ENCODE measurements at places on chromosomes 5 and 9.

- DNase-seq = no peak
These were observed 45.7 kb downstream of the DUSP1 start for GRCh38 chr5:172725273-172725672.

GRCh38 chr5:174501461-174502069 is 222.8 kb upstream of the MSX2 start:
- DNase-seq = no peak

GRCh38 chr5:178786859-178787499 is 56.5 kb upstream of the ZNF354A start:
- peak; percentile 89 for DNase-seq

GRCh38 chr9:106728860-106729259 is 134.1 kb upstream of the ZNF462 start:
- no peak for DNase-seq

DNA sequence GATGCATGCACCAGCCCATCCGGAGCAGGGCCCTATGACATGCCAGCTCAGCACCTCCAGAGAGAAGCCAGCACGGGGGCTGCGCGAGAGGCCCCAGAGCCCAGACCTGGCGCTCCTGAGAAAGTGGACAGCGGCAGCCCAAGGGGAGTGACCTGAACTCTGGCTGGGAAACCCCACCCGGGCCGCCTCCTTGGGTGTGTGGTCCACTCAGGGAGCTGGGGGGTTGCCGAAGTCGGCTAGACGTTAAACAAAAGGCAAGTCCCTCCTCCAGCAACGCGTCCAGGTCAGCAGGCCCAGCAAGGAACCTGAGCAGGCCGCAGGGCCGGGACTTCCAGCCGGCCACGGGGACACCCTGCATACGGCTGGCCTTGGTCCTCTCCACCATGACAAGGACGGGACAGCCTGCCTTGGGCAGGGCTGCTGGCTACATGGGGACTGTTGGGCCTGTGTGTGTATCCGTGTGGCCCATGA is 35.7 kb downstream of the NACC2 start:
- DNase-seq = no peak

DNA sequence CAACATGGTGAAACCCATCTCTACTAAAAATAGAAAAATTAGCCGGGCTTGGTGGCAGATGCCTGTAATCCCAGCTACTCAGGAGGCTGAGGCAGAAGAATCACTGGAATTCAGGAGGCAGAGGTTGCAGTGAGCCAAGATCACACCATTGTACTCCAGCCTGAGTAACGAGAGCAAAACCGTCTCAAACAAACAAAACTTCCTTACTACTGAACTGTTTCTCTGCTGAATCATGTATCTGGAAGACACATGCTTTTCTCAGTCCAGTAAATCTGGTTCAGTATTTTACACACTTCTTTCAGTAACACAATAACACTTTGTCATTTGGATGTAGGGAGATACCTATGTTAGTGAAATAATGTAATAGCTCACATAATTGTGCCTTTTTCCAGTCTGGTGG is 7.9 kb downstream of the TRMT10B start:
- no peak for DNase-seq

- no peak for DNase-seq
These were observed 24.0 kb downstream of the FOXD1 start for GRCh38 chr5:73424556-73424977.

GRCh38 chr9:99401680-99402504 is 179.8 kb downstream of the SEC61B start:
- DNase-seq = no peak

DNA sequence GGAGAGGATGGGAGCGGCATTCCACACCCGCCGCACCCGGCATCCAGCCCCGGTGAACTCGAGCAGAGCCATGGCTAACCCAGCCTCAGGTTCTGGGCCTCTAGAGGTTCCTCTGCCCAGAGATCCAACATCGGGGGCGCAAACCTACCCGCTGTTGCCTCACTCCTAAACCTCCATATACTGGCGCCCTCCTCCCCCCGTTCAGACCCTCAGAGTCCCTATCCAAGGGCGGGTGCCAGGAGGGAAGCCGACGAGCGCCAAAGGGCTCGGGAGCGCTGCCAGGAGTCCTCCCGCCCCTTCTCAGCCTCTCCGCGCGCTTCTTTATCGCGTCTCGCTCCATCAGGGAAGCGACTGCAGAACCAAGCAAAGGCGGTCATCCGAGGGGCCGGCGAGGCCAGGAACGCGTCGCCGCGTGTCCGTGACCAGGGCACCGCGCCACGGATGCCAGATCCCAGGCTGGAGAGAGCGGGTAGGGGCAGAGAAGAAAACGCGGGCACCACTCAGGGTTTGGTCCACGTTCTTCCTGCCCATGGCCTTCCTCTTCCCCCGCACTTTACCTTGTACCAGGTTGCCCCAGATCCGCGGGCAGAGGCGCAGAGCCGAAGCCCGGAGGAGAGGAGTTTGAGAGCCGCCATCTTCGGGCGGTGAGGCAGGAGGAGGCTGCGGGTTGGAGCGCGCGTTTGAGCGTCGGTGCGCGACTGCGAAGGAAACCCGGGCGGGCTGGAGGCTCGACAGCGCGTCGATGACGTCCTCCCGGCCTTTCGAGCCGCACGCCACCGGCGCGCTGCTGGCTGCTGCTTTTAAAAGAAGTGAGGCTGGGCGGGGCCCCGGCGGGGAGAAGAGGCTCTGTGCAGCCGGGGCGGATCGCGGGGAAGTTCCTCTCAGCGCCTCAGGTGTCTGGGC is at the start of gene OXCT1:
TSS of gene OXCT1 (minus strand) at position 702 of the 903 bp plus-strand sequence. CDS start at position 635, 67 bp downstream.
- peak; percentile 82 for DNase-seq

GRCh38 chr5:145937432-145938250 is 1.3 kb downstream of the SH3RF2 start:
- peak; percentile 64 for DNase-seq

GRCh38 chr9:132370592-132370991 is 15.8 kb upstream of the SETX start:
- no peak for DNase-seq

DNA sequence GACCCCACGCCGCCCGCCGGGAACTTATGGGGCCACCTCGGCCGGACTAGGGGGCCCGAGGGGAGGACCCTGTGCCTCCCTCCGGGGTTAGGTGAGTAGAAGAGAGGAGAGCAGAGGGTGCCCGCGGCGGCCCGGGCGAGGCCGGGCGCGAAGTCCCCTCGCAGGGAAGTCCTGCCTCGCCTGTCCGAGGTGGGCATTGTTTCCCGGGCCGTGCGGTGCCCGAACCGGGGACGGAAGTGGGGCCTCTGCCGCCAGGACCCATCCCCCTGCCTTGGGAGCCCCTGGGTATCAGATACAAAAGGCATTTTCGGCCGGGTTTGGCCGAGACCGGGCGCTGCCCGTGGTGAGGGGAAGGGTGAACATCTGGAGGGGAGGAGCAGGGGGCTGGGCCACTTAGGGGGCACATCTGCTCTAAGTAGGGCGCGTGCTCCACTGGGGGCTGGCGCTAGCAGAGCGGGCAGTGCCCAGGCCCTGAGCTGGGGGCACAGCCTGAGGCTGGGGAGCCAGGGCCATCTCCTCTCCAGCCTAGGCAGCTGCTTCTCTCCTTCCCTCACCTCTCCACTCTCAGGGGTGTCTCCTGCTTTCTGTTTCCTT is 48.2 kb downstream of the DAB2IP start:
- DNase-seq = no peak

GRCh38 chr5:32462618-32463017 is 18.1 kb upstream of the ZFR start:
- DNase-seq = no peak

GRCh38 chr5:170437621-170438375 is 48.6 kb upstream of the KCNMB1 start:
- no peak for DNase-seq

DNA sequence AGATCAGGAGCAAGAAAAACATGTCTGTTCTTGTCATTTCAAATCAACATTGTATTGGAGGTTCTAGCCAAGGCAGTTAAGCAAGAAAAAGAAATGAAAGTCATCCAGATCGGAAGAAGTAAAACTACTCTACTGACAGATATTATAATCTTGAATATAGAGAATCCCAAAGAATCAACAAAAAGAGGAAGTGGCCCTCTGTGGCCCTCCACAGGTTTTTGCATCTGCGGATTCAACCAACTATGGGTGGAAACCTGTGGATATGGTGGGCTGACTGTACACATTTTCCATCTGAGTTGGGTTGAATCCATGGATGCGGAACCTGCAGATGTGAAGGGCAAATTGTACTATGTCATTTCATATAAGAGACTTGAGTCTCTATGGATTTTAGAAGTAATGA is 35.1 kb downstream of the GAS1 start:
- no peak for DNase-seq

GRCh38 chr9:127566351-127567001 is 45.6 kb upstream of the STXBP1 start:
- no peak for DNase-seq

DNA sequence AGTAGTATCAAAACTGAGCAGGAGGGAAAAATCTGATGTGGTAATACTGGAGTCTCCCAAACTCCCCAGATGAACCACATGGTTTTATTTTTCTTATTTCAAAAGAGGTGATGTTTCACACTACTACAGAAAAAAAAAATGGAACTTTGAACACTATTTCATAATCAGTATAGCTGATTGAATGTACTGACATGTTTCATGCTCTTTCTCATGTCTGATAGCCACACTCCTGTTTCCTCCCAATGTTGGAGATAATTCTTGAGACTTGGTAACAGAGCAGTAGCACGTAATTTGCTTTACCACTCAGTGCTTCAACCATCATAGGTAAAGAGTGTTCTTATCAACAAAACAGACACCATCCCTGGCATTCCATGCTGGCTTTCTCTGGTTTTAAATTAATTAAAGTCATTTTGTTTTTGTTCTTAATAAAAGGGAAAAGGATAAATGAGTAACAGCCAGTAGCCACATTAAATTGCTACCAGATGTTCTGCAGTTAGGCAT is 85.2 kb downstream of the MUSK start:
- DNase-seq = no peak

GRCh38 chr9:36166168-36166927 is 2.8 kb upstream of the CCIN start:
- DNase-seq = peak; percentile 87

- no peak for DNase-seq
These were observed 97.8 kb downstream of the STK32A start for GRCh38 chr5:147332658-147333057.

- DNase-seq = no peak
These were observed 39.9 kb upstream of the IL17B start for GRCh38 chr5:149418910-149419531.

DNA sequence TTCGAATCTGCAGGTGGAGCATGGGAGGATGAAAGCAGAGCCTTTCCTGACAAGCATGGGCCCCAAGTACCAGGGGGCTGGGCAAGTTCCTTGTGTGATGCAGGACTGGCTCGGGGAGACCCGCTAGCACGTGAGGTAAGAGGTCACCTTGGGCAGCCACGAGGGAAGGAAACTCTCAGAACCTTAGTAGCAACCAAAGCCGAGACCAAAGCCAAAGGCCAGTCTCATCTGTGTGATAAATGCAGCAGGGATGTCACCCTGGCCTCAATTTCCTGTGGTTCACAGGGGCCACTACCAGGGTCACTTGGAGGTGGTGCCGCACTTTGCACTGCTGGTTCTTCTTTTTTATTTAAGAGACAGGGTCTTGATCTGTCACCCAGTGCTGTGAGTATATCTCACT is 39.5 kb downstream of the PRRT1B start:
- DNase-seq = no peak

DNA sequence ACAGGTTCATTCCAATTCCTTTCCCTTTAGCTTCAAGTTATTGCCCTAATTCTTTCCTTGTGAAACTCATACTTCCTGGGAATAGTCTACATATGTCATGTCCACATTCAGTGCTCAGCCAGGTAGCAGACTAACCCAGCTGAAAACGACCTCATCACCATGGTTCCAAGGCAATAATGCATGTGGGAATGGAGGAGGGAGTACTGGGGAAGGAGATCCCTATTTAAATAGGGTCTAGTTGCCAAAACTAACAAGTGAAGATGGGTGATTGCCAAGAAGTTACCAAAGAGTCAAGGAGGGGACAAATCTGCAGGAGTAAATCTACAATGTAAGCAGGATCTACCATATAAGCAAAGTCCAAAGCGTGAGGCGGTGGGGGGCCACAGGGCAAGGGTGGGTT is 47.3 kb upstream of the MCTP1 start:
- no peak for DNase-seq

DNA sequence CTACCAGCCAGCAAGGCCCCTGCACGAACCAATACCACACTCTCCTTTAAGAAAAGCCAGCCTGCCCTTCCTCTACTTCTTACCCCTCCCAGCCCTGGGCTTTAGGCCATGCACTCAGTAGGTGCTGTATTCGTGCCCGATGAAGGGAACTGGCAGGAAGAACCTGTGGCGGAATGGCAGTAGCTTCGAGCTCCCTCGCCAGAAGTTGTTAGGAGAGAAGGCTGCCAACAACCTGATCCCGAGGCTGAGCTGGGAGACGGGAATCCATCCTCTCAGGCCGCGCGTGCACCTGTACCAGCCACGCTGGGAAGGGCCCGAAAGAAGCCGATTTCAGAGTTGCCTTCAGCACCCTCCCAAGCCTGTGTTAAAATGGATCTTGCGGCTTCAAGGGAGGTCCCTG is 45.3 kb upstream of the AKNA start:
- DNase-seq = no peak

GRCh38 chr9:121674017-121674416 is 22.6 kb downstream of the DAB2IP start:
- DNase-seq = no peak

DNA sequence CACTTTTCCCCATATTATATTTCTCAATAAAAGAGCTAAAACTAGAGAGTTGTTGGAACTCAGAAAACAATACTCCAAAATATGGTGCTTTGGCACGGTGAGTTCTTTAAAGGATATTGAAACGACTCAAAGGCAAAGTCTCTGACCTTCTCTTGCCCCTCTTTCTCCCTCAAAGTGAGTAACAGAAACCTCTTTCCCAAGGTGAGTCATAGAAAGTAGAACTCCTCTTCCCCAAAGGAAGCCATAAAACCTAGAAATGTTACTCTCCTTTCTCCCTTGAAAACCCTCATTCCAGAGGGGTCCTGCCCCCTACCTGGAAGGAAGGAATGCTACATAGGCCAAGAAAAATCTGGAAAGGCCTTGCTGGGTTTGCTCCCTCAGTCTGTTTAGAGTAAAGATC is 47.5 kb downstream of the RAPGEF6 start:
- no peak for DNase-seq

DNA sequence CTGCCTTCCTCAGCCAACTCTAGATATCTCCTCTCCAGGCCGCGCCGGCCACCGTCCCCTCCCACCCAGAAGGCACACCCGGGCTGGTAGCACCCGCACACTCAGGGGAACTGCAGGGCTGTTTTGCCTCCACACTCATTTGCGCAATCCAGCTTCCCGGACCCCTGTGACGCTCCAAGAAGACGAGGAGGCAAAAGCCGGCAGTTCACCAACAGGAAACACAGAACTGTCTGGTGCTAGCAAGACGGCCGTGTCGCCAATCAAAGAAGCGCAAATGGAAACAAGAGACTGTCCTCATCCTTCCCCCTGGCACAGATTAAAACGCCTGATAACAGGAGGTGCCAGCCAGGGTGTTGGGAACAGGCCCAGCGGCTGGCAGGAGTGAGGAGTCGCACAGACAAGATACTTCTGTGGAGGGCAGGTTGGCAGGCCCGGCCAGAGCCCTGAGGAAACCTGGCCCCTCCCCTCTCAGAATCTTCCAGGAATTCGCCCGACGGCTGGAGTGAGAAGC is 7.8 kb downstream of the AGPAT2 start:
- DNase-seq = no peak
